ENCODE measurements at places on chromosomes 4 and X. TPM values are rescaled to one million over a fixed set of nuclear protein-coding genes. Genes with fewer than 3 reads are reported as not detected.

The USP26 gene
- not detected for polyA plus RNA-seq

DNA sequence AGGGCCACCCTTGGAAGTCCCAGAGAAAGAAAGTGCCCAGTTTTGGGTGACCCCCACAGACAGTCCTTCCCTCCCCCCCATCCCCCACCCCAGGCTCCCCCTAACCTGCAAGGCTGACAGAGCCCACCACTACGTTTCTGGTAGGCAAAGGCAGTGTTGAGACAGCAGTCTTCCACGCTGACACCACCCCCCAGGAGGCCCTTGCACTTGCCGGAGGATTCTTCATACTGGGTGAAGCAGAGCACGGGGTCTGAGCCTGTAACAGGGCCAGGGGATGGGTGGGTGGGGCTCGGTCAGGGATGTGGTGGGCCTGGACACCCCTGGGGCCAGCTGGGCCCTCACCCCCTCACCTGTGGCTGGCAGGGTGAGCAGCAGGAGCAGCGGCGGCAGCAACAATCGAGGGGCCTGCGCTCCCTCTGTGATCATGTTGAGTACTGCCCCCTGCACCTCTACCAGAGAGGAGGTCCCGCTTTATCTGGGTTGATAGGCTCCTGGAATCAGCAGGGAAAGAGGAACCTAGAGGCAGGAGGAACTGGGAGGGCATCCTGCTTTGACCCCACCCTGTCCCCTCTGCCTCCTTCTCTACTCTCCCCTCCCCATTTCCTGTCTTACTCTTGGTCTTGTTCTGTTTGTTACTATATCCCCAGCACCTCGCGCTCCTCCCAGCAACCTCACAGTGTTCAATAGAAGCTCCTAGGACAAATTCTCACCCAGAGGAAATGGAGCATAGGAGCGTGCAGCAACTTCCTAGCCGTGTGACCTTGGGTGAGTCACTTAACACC is at the start of gene CFP:
Gene CFP, minus strand, starts transcription at position 512 of the 782 bp plus-strand sequence. Its CDS starts 86 bp downstream, at position 426.
- no peaks in the 10 kb centered on the region for H3K36me3 ChIP-seq
- H3K4me1 ChIP-seq = no peaks in the 10 kb centered on the region
- H3K4me3 ChIP-seq = no peak within 1 kb of the TSS
- no peak for DNase-seq
- H3K27ac ChIP-seq = no peak within 1 kb of the TSS
- no peaks in the 10 kb centered on the region for H3K27me3 ChIP-seq

DNA sequence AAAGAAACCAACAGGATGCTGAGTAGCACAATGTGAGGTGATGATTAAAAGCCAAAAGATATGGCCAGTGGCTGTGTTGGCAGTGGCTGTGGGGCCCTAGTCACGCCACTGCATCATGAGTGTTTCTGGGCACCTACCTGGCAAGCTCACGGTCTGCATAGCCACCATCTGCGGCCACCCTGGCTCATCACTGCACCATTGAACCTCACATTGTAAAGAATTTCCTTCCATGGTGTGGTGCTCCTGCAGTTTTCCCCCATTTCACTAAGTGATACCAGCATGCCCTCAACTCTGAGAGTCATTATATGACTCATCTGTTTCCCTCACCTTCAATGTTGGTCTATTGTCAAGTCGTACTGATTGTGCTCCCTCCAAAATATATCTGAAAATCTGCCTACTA is 45.5 kb upstream of the CLNK start:
- DNase-seq = no peak
- H3K4me1 ChIP-seq = no peaks in the 10 kb centered on the region
- no peak overlapping the region for H3K27ac ChIP-seq

DNA sequence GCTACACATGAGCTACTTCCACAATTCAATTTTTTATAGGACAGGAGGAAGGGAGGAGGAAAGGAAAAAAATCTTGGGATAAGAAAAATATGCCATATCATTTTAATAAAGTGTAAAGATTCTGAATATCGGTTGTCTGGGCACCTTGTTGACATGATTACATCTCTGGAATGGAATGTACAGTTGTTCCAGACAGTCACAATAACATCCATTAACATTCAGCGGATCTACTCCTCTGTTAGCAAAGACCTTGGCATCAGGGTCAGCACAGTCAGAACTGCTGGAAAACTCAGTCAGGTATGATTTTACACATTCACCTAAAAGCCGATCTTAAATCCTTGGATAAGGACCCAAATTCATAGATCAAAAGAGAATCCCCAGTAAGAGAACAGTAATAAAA is 85.4 kb upstream of the ARMCX2 start:
- H3K4me1 ChIP-seq = no peaks in the 10 kb centered on the region
- no peak overlapping the region for H3K27ac ChIP-seq
- H3K27me3 ChIP-seq = peaks cover 11% of the 10 kb centered on the region
- DNase-seq = no peak
- H3K36me3 ChIP-seq = no peaks in the 10 kb centered on the region

GRCh38 chr4:149784018-149784417 is 31.6 kb downstream of the IQCM start:
- H3K4me1 ChIP-seq = no peaks in the 10 kb centered on the region
- H3K27ac ChIP-seq = no peak overlapping the region
- no peak for DNase-seq
- H3K27me3 ChIP-seq = no peaks in the 10 kb centered on the region
- H3K36me3 ChIP-seq = no peaks in the 10 kb centered on the region

DNA sequence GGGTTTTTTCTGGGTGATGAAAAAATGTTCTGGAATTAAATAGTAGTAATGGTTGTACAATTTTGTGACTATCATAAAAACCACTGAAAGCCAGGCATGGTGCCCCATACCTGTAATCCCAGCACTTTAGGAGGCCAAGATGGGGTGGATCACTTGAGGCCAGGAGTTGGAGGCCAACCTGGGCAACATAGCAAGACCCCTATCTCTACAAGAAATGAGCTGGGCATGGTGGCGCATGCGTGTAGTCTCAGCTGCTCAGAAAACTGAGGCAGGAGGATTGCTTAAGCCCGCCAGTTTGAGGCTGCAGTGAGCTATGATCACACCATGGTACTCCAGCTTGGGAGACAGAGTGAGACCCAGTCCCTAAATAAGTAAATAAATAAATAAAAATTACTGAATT is 58.3 kb upstream of the TMEM131L start:
- DNase-seq = no peak
- no peak overlapping the region for H3K27ac ChIP-seq
- no peaks in the 10 kb centered on the region for H3K4me1 ChIP-seq
- no peak overlapping the region for H3K4me3 ChIP-seq
- no peaks in the 10 kb centered on the region for H3K36me3 ChIP-seq

DNA sequence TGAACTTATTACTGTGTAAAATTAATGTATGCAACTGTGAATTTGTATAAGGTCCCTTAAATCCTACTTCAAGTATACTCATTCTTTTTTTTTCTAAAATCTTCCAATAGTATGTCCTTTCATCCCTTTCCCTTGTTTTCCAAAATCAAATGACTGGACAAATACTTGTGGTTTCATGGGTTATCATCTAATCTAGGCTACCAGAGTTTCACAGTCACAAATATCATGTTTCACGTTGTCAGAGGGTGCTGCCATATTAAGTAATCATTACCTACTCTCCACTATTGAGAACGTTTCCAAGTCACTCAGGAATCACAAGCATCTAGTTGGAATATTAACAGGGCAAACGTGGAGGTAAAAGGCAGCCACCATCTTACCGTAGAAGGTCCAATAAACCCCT is 1235.0 kb upstream of the TENM3 start:
- no peak overlapping the region for H3K4me3 ChIP-seq
- DNase-seq = no peak
- no peaks in the 10 kb centered on the region for H3K36me3 ChIP-seq
- no peak overlapping the region for H3K27ac ChIP-seq
- H3K4me1 ChIP-seq = peaks cover 4% of the 10 kb centered on the region
- no peaks in the 10 kb centered on the region for H3K27me3 ChIP-seq

GRCh38 chrX:23901805-23902204 is 5.9 kb downstream of the APOO start:
- peaks cover 26% of the 10 kb centered on the region for H3K4me1 ChIP-seq
- DNase-seq = no peak
- peak overlapping the region; percentile 26 for H3K27ac ChIP-seq
- no peak overlapping the region for H3K4me3 ChIP-seq
- H3K36me3 ChIP-seq = no peaks in the 10 kb centered on the region

The NWD2 gene
- not detected for polyA plus RNA-seq

DNA sequence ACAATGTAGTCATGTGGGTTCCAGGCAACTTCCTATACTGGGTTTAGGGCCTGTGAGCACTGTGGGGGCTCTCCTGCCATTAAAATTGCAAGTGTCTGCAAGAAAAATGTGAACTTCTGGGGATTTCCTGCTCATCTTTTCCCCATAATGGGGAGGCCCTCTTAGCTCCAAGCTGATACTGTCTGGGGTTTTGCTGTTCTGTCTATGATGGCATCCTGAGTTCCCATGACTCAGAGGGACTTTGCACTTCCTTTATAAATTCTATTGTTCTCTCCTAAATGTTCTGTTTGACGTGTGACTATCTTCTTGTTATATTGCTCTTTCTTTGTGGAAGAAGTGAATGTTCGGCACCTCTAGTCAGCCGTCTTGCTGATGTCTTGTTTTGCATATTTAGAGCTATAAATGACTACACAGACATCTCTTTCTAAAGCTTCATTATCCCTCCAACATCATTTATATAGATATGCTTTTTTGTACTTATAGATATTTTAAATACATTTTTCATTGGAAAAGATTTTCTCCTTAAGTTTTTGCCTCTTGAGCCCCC is 465.8 kb downstream of the NAF1 start:
- H3K27me3 ChIP-seq = no peaks in the 10 kb centered on the region
- H3K4me3 ChIP-seq = no peak overlapping the region
- no peak for DNase-seq
- no peaks in the 10 kb centered on the region for H3K4me1 ChIP-seq
- H3K27ac ChIP-seq = no peak overlapping the region

DNA sequence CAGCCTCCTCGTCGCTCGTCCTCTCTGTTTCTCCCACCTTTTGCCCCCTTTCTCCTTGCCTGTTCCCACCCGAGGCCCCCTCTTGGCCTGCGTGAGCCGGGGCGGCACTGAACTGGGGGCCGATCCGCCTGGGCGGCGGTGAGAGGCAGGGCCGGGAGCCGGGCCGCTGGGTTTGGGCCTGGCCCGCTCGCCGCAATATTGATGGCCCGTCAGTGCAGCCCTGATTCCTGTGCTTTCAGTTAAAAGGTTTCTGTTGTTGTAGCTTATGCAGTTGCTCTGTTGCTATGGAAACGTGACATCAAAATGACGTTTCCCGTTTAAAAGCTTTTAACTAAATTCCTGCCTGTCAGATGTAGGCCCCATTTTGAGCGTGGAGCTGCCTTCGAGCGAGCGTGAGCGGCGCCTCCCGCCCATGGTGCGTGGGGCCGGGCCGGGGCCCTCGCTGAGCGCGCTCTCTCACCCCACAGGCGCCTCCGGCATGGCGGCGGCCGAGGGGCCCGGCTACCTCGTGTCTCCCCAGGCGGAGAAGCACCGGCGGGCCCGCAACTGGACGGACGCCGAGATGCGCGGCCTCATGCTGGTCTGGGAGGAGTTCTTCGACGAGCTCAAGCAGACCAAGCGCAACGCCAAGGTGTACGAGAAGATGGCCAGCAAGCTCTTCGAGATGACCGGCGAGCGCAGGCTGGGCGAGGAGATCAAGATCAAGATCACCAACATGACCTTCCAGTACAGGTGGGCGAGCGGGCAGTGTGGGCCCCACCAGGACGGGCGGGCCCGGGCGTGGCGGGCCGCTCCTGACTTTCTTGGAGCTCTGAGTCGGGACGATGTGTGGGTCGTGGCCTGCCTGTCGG is at the start of gene MSANTD1:
Gene MSANTD1, plus strand, starts transcription at position 349 of the 851 bp plus-strand sequence. Its CDS starts 64 bp downstream, at position 413.
- peak; percentile 78 for DNase-seq
- H3K4me1 ChIP-seq = no peaks in the 10 kb centered on the region
- no peaks in the 10 kb centered on the region for H3K36me3 ChIP-seq

The BCLAF3 gene
- polyA plus RNA-seq = 19.3 TPM

GRCh38 chr4:9765091-9765490 is 16.3 kb upstream of the DRD5 start:
- no peaks in the 10 kb centered on the region for H3K36me3 ChIP-seq
- DNase-seq = no peak
- H3K27ac ChIP-seq = no peak overlapping the region
- H3K4me3 ChIP-seq = no peak overlapping the region

GRCh38 chr4:76784237-76784636 is 113.7 kb downstream of the SOWAHB start:
- no peak for DNase-seq
- no peaks in the 10 kb centered on the region for H3K27me3 ChIP-seq
- no peak overlapping the region for H3K27ac ChIP-seq
- no peaks in the 10 kb centered on the region for H3K36me3 ChIP-seq
- no peak overlapping the region for H3K4me3 ChIP-seq
- H3K4me1 ChIP-seq = no peaks in the 10 kb centered on the region

The BST1 gene
- polyA plus RNA-seq = 4.1 TPM

- no peak overlapping the region for H3K4me3 ChIP-seq
- no peaks in the 10 kb centered on the region for H3K27me3 ChIP-seq
- peaks cover 29% of the 10 kb centered on the region for H3K36me3 ChIP-seq
- no peak overlapping the region for H3K27ac ChIP-seq
- no peak for DNase-seq
Observed at GRCh38 chrX:154509455-154509854, 6.6 kb downstream of the FAM3A start.

The FHDC1 gene
- polyA plus RNA-seq = 10.2 TPM

The CCDC120 gene
- 19.5 TPM for polyA plus RNA-seq

The SSX3 gene
- polyA plus RNA-seq = not detected

- no peak overlapping the region for H3K4me3 ChIP-seq
- H3K36me3 ChIP-seq = no peaks in the 10 kb centered on the region
- peaks cover 3% of the 10 kb centered on the region for H3K27me3 ChIP-seq
- no peak overlapping the region for H3K27ac ChIP-seq
- DNase-seq = no peak
Observed at GRCh38 chr4:14446311-14446710, 556.0 kb upstream of the CPEB2 start.

GRCh38 chr4:20493761-20494353 is 206.4 kb upstream of the PACRGL start:
- H3K27ac ChIP-seq = no peak overlapping the region
- H3K36me3 ChIP-seq = no peaks in the 10 kb centered on the region
- no peaks in the 10 kb centered on the region for H3K27me3 ChIP-seq
- H3K4me1 ChIP-seq = no peaks in the 10 kb centered on the region
- H3K4me3 ChIP-seq = no peak overlapping the region
- DNase-seq = no peak

DNA sequence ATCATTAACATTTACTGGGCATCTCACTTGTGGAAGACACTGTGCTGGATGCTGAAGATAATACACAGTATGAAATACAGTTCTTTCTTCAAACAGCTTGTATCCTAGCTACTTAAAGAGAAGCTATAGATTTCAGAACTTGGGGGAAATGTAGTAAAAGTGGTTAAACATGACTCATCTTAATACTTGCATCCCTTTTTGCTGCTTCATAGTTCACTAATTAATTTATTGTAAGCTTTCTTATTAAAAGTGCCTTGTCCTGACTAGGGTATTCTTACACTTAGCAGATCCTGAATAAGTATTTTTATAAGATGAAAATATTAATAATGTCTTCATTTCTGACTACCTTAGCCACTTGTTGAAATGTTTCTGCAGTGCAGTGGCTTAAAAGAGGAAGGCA is 132.8 kb upstream of the STIM2 start:
- H3K4me1 ChIP-seq = peaks cover 4% of the 10 kb centered on the region
- H3K27me3 ChIP-seq = no peaks in the 10 kb centered on the region
- no peak overlapping the region for H3K4me3 ChIP-seq
- no peaks in the 10 kb centered on the region for H3K36me3 ChIP-seq
- H3K27ac ChIP-seq = no peak overlapping the region

The MAGEA1 gene
- polyA plus RNA-seq = not detected

GRCh38 chrX:41922431-41923151 is 763 bp downstream of the CASK start:
- peak overlapping the region; percentile 33 for H3K27ac ChIP-seq
- no peaks in the 10 kb centered on the region for H3K27me3 ChIP-seq
- no peaks in the 10 kb centered on the region for H3K4me1 ChIP-seq
- DNase-seq = peak; percentile 38

Data from left lung (tissue), 14 donors.